ENCODE measurements at places on chromosomes 7 and 10.

DNA sequence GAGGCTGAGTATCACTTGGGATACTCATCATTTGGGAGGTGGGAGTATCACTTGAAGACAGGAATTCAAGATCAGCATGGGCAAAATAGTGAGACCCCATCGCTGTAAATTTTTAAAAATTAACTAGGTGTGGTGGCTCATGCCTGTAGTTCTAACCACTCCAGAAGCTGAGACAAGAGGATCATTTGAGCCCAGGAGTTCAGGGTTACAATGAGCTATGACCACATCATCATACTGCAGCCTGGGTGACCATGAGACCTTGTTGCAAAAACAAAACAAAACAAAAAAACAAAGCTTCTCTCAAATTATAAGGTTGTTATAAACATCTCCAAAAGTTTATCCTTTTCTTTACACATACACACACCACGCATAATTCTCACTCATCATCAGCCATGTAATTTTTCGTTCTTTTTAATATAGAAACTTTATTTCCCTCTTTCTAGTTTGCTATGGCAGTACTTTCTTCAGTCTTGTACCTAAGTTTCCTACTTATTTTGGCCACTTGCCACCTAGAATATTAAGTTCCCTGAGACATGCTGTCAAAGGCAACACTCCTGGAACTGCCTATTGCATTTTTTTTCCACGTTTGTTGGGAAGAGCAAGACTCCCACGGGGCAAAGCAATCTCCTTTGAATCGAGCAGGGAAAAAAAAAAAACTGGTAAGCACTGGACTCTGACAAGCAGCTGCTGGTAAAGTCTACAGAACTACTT lies 37.1 kb downstream of the SKIDA1 start:
- no peak for DNase-seq

DNA sequence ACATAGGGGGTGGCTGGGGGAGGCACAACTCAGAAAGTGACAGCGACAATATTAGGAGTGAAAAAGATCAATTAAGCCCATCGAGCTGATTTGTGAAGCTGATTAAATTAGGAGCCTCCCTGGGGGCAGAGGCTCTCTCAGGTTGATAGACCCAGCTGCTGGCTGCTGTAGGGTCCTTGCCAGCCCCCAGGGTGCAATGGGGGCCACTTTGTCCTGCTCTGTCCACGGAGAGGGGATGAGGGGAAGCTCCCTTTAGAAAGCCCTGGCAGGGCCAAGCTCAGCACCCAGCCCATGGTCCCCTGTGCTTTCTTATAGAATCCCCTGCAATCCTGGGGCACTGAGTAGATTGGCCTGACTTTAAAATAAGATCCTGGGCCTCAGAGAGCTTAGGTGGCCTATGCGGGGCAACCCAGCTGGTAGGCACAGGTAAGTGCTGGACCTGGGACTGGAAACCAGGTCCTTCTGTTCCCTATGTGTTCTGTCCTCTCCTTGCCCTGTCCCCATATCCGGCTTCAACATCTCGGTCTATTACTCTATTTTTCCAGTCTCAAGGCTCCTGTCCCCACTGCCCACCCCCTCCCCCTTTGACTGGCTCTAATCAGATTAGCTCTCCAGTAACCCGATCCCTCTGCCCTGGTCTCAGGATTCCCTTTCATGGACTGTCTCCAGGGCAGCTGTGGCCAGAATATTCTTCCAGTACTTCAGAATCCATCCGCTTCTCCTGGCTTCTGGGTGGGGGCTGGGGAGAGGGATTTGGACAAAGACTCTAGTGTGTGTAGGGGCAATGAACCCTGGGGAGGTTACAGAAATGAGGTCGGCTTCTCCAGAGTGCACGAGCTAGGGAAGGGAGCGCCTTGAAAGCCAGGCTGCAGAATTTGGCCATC lies 259.6 kb downstream of the RPS24 start:
- no peak for DNase-seq

- peak; percentile 64 for DNase-seq
Observed at GRCh38 chr10:122515588-122516231, 44.8 kb upstream of the DMBT1 start.

DNA sequence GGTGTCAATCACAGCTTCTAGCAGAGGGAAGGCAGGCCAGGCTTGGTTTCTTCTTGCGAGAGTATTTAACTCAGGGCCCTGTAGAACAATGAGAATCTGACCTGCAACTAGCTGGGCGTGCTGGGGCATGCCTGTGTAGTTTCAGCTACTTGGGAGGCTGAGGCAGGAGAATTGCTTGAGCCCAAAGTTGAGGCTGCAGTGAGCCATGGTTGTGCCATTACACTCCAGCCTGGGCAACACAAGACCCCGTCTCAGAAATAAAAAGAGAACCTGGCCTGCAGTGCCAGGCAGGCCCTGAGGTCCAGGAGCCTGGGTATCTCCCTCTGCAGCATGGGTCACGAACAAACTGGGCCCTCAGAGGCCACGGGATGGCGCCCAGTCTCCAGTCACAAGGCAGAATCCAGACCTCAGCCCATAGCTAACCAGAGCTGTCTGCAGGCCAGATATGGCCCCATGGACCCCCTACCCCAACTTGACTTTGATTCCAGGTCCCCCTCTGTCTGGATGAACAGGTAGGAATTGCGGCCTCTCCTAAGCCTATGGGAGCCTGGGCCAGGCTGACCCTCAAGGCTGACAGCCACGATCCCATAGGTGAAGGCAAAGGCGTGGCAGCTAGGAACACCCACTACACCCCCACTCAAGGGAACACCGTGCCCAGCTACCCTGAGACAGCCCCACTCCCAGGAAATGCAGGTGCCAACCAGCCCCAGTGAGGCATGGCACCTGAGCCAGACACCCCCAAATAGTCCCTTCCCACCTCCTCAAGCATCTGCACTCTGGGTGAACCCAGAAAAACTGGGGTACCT lies 102.7 kb upstream of the TNRC18 start:
- DNase-seq: peak; percentile 59

GRCh38 chr7:11343818-11344413 lies 370.2 kb downstream of the PHF14 start:
- no peak for DNase-seq

GRCh38 chr10:27607591-27607990 lies 103.5 kb downstream of the RAB18 start:
- DNase-seq: no peak

- DNase-seq: no peak
Observed at GRCh38 chr10:16987206-16987621, 142.4 kb downstream of the CUBN start.

DNA sequence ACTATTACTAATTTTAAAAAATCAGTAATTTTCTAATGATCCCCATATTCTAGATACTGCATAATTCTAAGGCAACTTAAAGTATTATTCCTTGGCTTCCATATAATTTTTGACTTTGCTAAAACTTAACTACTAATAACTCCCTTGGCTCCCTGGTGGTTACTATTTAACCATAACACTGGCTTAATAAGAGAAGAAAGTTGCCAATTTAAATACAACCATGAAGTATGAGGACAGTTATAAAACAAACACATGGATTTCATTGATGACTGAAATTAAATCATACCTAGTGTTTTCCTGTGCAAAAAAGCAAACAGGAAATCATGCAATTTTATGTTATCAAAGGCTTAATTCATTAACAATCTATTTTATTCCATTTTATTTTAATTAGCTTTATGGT lies 1073.9 kb downstream of the GRM8 start:
- no peak for DNase-seq

- DNase-seq: no peak
Observed at GRCh38 chr7:17696422-17696821, 243.9 kb downstream of the SNX13 start.

GRCh38 chr7:36309301-36309700 lies 80.4 kb upstream of the ANLN start:
- DNase-seq: no peak

DNA sequence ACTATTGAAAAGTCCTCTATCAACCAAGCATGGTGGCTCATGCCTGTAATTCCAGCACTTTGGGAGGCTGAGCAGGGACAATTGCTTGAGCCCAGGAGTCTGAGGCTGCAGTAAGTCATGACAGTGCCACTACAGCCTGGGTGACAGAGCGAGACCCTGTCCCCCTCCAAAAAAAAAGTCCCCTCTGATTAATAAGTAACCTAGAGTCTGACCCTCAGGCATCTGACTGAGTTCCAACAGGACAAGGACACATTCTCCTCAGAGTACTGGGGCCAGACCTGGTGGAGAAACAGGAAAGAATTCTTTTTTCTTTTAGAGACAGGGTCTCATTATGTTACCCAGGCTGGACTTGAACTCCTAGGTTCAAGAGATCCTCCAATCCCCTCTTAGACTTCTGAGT lies 10.0 kb downstream of the MORN4 start:
- no peak for DNase-seq

- DNase-seq: no peak
Observed at GRCh38 chr10:124565565-124566221, 104.1 kb downstream of the LHPP start.

- DNase-seq: no peak
Observed at GRCh38 chr7:7564323-7564780, 2.3 kb upstream of the MIOS start.

DNA sequence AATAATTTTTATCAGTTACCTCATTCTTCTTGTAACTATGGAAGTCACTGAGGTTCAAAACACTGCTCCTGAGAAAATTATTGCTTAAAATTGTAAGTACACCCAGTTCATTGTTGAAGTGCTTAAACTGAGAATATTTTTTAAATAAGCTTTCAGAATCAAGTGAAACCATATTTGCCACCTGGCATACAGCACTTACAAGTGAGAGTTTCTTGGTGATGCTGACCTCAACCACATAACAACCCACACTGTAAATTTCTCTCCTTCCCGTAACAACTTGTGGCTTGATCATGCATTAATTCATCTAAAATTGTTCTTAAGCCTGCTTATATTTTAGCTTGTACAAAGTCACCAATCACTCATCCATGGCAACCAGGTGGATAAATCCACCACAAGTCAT lies 34.0 kb downstream of the IMMP2L start:
- no peak for DNase-seq

DNA sequence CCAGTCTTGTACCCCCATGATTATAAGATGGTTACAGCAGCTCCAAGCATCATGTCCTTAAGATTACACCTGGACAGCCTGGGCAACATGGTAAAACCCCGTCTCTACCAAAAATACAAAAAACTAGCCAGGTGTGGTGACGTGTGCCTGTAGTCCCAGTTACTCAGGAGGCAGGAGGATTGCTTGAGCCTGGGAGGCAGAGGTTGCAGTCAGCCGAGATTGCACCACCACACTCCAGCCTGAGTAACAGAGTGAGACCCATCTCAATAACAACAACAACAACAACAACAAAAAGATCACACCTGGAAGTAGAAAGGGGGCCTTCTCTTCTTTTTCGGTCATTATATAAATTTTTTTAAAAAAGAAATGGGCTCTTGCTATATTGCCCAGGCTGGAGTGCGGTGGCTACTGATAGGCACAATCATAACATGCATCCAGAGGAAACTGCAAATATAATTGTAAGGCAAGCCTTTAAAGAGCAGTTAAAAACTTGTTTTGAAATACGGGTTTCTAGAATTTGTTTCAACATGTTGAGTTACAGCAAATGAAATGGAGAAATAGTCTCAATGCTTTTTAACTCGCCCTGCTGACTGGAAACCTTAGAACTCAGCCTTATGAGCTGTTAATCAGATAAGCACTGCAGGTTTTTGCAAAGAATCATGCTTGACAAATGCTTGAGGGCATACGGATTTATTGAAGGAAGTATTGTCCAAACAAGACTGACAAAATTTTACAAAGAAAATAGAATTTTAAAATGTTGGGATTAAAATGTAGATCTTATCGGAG lies 4.7 kb upstream of the ENTPD7 start:
- no peak for DNase-seq

- peak; percentile 13 for DNase-seq
Observed at GRCh38 chr7:44971902-44972441, 6.8 kb downstream of the MYO1G start.

GRCh38 chr7:18540396-18540795 lies 44.8 kb downstream of the HDAC9 start:
- no peak for DNase-seq

GRCh38 chr7:69934144-69934903 lies 336.0 kb downstream of the AUTS2 start:
- DNase-seq: no peak

GRCh38 chr10:126315494-126316177 lies 72.6 kb downstream of the ADAM12 start:
- DNase-seq: no peak

- DNase-seq: peak; percentile 52
Observed at GRCh38 chr7:129271500-129272355, 46.9 kb downstream of the AHCYL2 start.

GRCh38 chr10:84352251-84352842 lies 24.0 kb downstream of the CCSER2 start:
- DNase-seq: peak; percentile 72

- no peak for DNase-seq
Observed at GRCh38 chr7:25849500-25850184, 302.4 kb upstream of the NFE2L3 start.

GRCh38 chr7:39509912-39510311 lies 56.3 kb upstream of the YAE1 start:
- DNase-seq: no peak

DNA sequence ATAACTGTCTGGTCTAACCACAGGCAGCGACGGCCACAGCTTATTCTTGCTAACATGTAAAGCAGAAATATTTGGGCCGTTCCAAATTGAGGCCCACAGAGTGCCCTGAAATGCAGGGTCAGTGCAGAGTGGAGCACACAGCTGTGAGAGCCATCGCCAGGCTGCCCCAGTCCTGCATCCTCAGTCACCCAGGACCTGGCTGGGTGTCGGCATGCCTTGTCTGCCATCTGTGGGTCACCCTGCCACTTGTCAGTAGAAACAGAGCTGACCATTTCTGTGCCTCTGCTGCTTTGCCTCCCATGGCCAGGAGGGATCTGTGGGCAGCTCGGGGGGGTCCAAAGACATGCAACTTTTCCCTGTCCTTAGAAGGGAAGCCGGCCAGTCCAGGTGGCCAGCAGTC lies 57.3 kb upstream of the BTBD16 start:
- DNase-seq: no peak

- DNase-seq: no peak
Observed at GRCh38 chr7:135441791-135442190, 68.1 kb downstream of the CNOT4 start.

- no peak for DNase-seq
Observed at GRCh38 chr7:105653441-105654005, 72.2 kb upstream of the EFCAB10 start.

Measured in activated CD4-positive, alpha-beta T cell treated with anti-CD3 and anti-CD28 coated beads, Interleukin-2, amount 50 U/mL, for 48 hours (primary cell).